ENCODE measurements at places on chromosomes 12 and 14. TPM values are rescaled to one million over a fixed set of nuclear protein-coding genes. Genes with fewer than 3 reads are reported as not detected.

DNA sequence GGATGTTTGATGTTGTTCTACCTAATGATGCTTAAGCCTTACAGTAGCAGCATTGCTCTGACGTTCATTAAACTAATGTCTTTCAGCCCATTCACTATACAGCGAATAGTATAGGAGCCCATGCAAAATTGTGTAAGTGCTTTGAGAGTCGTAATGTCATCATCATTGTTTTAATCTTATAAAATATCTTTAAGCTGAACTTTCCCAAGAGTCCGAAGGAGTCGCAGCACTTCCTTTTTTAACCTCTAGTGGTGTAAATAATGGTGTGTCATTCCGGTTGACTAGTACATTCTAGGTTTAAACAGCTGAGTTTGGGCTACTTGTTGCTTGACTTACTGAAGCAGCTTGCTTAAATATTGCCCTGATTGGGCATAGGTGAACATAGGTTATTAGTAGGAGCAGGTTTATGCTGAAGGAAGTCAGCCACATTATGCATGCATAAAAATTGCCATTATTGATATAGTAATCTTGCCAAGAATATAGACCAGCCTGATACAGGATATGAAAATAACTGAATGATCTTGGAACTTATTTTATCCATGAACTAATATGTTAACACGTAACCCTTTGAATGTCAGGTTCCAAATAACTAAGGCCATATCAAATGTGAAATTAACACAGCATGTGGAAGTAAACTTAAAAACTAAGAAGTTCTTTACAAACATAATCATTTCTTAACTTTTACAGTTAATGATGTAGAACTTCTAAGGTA is 2.6 kb downstream of the WNK1 start:
- no peak for DNase-seq
- H3K36me3 ChIP-seq = no peaks in the 10 kb centered on the region
- peak overlapping the region; percentile 99 for H3K27ac ChIP-seq
- no peaks in the 10 kb centered on the region for H3K27me3 ChIP-seq
- H3K4me3 ChIP-seq = peak overlapping the region; percentile 89
- H3K4me1 ChIP-seq = peaks cover 84% of the 10 kb centered on the region

DNA sequence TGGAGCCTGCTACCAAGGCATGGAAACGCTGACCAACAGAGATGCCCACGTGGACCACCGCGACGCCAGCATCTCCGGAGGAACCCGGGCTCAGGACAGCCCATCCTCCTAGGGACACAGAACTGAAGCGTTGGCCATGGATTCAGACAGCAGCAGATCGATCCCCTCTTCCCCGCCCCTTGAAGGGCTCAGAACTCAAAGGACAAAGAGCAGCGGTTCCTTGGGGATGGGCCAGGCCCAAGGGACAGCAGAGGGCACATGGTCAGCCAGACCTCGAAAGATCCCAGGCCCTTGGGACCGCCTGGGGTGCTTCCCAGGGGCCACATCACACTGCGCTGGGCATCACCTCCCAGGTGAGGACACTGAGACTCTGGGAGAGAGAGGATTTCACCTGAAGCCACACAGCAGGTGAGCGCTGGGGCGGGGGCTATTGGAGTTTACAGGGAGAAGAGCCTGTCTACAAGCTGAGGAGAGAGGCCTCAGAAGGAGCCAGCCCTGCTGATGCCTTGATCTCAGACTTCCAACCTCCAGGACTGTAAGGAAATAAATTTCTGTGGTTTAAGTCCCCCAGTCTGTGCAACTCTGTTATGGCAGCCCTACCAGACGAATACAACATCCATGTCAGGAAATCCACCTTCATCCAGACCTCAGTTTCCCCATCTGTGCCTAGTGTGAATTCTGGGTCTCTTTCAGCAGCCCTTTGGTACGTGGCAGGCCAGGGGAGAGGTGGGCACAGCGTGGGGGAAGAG is 49.4 kb downstream of the CCNK start:
- H3K36me3 ChIP-seq = no peaks in the 10 kb centered on the region
- no peak for DNase-seq
- H3K27me3 ChIP-seq = no peaks in the 10 kb centered on the region
- peaks cover 20% of the 10 kb centered on the region for H3K4me1 ChIP-seq

DNA sequence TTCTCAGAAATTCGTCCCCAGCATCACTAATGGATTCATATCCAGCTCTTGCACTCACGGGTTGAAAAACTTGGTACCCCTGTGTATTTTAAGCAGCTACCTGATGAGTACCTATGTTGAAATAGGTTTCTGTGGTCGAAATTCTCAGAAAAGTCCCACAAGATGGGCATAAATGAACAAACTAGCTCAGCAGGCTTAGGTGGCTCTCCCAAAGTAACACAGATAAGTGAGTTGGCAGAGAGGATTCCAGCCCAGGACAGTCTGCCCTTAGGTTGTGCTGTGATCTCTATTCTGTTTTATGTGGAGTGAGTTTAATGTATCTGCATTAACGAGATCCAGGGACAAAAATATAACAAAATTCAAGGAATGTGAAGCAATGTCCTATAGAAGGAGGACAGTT is 92.3 kb downstream of the RGS6 start:
- H3K27ac ChIP-seq = no peak overlapping the region
- no peaks in the 10 kb centered on the region for H3K4me1 ChIP-seq
- H3K27me3 ChIP-seq = peaks cover 4% of the 10 kb centered on the region
- H3K36me3 ChIP-seq = no peaks in the 10 kb centered on the region
- H3K4me3 ChIP-seq = no peak overlapping the region

GRCh38 chr14:106850913-106851825 is 1324.8 kb downstream of the TMEM121 start:
- H3K36me3 ChIP-seq = no peaks in the 10 kb centered on the region
- DNase-seq = peak; percentile 83

- H3K4me3 ChIP-seq = no peak overlapping the region
- H3K36me3 ChIP-seq = no peaks in the 10 kb centered on the region
- no peaks in the 10 kb centered on the region for H3K27me3 ChIP-seq
These were observed 17.7 kb upstream of the CCDC91 start for GRCh38 chr12:28172434-28173030.

- DNase-seq = no peak
- H3K36me3 ChIP-seq = no peaks in the 10 kb centered on the region
- peaks cover 10% of the 10 kb centered on the region for H3K4me1 ChIP-seq
- no peak overlapping the region for H3K4me3 ChIP-seq
These were observed 74.2 kb downstream of the APOBEC1 start for GRCh38 chr12:7591531-7591930.

GRCh38 chr14:35403603-35404448 is 723 bp downstream of the NFKBIA start:
- H3K27ac ChIP-seq = peak overlapping the region; percentile 100
- no peaks in the 10 kb centered on the region for H3K27me3 ChIP-seq
- H3K4me1 ChIP-seq = peaks cover 76% of the 10 kb centered on the region

- peaks cover 4% of the 10 kb centered on the region for H3K27me3 ChIP-seq
- H3K4me1 ChIP-seq = no peaks in the 10 kb centered on the region
- H3K27ac ChIP-seq = peak overlapping the region; percentile 9
- H3K36me3 ChIP-seq = no peaks in the 10 kb centered on the region
These were observed 101.3 kb downstream of the HMGA2 start for GRCh38 chr12:65925626-65926025.

Gene RPL10L
- not detected for polyA plus RNA-seq

Gene CPM
- polyA plus RNA-seq = 3.5 TPM

Gene ACOT2
- 10.0 TPM for polyA plus RNA-seq

Gene WIF1
- not detected for polyA plus RNA-seq

Gene SALL2
- 1.1 TPM for polyA plus RNA-seq
